ENCODE measurements at places on chromosomes 6 and 20.

DNA sequence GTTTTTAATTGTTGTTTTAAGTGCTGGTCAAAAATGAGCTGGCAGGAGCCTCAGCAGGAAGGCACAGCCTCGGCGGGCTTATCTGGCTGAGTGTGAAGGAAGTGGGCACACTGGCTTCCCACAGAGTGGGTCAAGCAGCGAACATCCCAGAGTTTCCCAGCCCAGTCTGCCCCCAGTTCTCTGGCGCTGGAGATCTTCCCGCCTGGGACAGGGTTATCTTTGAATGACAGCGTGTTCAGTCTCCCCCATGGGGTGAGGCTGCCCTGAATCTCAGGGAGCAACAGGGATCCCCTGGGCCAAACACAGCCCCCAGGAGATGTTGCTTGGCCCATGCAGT lies 122.2 kb upstream of the PTPN1 start:
- no peak for DNase-seq

DNA sequence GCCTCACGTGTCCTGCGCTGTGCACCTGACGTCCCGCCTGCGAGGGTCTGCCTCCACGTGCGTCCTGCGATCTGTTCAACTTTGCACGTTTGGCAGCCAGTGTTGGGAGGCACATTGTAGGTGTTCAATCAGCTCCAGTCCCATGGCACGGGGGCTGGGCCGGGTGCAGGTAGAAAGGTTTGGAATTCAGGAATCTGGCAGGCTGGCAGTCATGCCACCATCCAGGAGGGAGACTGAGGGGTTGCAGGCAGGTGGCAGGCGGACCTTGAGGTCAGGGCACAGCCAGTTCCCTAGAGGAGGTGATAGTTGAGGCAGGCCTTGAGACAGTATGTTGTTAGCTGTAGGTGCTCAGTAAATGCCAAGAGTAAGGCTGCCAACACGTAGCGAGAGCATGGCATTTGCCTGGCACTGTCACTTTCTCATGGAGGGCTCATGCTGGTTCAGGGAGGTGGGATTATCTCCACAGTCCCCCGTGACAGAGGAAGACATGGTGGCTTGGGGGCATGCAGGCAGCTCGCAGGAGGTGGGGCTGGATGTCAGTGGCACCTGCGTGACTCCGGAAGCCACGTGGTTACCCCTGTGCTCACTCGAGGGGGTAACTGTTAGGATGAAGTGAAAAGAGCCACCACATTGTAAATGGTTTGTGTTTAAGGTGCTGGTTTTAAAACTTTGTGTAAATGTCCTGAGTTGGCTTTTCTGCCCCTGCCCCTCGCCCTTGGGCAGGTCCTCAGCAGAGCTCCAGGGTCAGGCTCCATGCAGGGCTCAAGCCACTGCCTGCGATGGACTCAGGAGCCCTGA lies 111.8 kb upstream of the FRMD1 start:
- DNase-seq: no peak

DNA sequence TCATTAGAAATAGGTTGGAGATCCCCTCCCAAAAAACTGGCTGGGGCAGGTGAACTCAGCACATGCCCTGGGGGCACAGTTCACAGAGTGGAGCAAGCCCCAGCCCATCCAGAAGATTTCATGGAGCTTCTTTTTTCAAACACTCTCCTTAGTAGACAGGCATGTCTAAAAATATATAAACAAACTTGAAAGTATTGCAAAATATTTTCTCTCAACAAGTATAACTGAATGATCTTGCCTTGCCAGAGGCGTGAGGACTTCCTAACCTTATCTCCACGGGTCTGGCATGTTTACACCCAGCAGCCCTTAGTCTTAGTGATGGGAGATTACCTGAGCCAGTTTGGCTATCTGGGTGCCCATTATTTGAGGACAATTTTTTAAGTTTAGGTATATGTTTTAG lies 107.1 kb downstream of the QRSL1 start:
- DNase-seq: no peak

DNA sequence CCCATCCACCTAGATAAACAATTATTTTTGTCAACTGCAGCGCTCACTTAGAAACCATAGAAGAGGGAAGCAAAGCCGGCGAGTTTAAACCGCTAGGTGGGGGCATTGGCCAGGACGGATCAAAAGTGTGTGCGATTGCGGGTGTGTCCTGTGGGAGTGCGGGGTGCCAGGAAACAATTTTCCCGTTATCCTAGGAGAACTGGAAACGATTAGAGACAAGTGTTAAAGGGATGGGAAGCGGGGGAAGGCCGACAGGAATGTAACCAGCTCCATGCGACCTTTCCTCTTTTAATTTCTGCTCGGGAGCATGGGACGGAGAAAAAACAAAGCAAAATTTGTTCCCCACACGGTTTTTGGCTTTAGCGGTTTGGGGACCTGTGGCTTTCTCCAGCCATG lies 2.8 kb upstream of the HTR1B start:
- no peak for DNase-seq

DNA sequence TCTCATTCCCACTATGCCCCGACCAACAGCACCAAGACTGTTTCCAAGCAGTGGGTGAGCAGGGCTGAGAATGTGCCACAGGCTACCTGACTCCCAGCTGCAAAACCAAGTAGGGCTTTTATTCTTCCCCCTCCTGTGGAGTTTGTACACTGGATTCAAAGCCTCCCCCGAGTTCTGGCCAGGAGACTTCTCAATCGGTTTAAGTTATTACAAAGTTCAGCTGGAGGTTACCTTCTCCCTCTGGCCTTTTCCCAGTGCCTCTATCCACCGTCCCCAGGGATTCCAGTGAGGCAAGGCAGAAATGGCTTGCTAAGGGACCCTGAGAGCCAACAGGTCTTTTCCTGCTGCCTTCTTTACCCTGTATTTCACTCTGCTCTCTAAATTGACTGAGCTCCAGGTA lies 217.0 kb downstream of the ADGRG6 start:
- DNase-seq: no peak

DNA sequence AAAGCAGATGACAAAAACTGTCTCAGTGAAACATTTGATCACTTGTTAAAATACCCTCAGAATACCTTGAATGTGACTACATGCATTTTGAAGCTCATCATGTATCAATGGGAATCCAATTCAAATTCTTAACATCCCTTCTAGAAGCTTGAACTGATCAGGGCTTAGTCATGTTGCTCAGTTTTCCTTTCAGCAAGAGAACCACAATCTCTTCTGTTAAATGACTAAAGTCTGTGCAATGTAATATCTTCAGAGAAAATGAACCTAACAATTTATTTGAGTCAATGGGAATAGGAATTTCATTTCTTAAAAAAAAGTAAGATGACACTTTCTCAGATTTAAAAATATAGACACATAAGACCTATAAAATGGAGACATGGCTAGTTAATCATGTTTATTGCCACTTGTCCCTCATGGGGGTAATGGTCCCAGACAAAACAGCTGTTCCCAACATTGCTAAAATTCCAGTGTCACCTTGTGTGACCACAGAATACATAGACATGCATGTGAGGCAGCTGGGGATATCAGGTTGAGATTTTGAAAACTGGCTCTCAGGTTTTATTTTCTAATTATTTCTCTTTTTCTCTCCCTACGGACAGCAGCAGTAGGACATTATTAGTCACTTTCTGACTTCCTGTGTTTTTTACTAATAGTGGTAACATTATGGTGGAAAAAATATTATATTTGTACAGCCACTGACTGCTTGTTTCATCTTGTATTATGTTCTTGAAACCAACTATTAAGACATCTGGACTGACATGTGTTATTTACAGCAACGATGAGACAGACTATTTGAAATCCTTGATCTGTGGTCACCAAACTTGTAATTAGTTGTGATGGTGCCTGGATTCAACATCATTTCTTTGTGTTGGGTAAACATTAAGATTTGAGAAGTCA lies 192.5 kb downstream of the COL9A1 start:
- no peak for DNase-seq

DNA sequence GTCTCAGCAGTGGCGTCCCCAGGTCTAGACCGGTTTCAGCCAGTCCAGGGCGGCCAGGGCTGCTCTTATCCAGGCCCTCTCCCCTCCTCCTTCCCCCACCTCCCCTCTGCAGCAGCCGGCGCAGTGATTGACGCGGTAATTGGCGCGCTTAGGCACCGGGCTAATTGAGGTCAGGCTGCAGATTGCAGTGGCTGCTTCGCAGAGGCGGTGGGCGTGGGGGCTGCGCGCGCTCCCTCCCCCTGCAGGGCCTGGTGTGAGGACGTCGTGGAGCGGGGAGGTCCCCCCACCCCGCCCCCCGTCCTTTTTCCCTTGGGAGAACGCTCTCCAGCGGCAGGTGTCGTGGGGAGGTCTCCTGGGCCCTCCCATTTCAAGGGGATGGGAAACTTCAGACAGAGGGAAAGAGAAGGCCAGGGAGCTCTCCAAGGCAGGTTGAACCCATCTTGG lies 70.4 kb upstream of the BLCAP start:
- DNase-seq: no peak
